Activated CD4-positive, CD25-positive, alpha-beta regulatory T cell treated with anti-CD3 and anti-CD28 coated beads, Interleukin-2, amount 50 U/mL, for 16 hours (primary cell): ENCODE measurements at places on chromosomes 7 and 10.

GRCh38 chr10:118958984-118959925, 70.3 kb upstream of the NANOS1 start:
- no peak for DNase-seq

DNA sequence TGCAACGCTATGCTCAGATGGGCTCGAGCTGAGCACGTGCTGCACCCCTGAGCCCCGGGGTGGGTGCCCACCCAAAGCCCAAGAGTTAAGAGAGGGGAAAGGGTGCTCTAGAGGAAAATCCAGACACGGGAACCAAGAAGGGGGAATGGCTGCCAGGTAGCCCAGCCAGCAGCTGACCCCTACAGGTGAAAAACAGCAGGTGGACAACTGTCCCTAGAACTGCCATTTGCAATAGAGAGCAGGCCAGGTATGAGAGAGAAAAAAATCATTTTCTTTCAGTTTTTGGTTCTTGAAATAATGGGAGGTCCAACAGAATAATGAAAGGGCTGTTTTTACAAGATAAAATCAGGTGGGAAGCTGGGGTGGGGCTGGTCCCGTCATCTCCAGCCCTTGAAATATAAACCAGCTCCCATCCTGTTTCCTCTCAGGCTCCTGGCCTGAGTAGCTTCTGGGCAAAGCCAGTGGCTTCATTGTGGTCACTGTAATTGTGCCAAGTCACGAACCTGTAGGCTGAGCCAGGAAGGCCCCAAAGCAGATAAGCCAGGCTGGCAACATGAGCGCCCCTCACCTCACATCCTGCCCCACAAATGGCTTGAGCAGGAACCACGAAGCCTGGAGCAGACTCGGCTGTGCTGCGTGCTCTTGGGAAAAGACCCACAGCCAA, 257.8 kb downstream of the SNX10 start:
- DNase-seq = no peak

- no peak for DNase-seq
Observed at GRCh38 chr10:78510566-78511323, 477.1 kb downstream of the RPS24 start.

DNA sequence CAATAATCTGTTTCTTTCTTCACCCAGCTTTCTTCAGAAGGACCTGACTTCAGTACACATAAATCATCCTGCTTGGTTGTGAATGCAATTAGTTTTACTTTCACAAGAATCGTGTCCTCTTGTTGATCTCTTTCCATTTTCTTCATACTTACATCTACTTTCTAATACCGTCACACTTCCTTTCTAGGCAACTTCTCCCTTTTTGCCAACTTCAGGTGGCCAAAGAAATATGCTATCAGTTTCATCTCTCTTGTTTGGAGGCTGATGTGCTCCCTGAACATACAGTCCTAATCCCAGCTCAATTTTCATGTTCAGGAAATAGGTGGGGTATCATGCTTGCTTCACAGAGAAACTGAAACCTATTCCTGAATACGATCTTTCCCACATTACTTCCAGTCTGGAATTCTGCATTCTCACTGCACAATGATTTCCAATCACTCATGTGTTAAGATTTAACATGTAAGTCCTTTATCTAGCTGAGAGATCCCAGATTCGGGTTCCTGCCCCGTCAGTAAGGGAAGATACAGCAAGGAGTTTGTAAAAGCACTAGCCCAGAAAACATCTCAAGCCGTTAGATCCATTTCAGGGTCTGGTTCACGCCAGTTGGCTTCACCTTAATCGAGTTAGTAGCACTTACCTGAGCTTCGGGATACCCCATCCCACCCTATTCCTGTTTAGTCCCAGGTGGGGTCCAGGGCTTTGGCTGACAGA, 994 bp downstream of the SLC25A28 start:
- no peak for DNase-seq

DNA sequence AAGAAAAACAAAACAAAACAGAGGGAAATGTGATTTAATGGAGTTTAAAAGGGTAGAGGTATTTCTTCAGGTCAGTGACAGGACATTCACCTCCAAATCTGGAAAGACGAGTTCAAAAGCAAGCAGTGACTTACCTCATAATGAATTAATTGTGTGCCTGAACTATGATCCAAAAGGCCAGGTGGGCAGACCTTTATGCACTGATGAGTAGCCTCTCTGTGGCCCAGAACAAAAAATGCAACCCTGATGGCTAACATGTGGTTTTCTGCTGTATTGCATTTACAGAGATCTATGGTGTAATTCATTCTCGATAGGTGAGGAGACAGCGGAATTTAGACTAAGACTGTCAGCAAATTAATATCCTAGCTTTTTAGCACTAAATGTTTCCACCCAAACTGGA, 142.0 kb downstream of the HDAC9 start:
- DNase-seq = no peak
